ENCODE measurements at places on chromosomes 2 and 18. TPM values are rescaled to one million over a fixed set of nuclear protein-coding genes. Genes with fewer than 3 reads are reported as not detected.

The LYPD1 gene
- not detected for total RNA-seq

The XIRP2 gene
- total RNA-seq = 0.04 TPM

The DDX1 gene
- 130 TPM for total RNA-seq

The REG1A gene
- total RNA-seq = not detected

The DPP10 gene
- 0.84 TPM for total RNA-seq

The GREB1 gene
- total RNA-seq = 61.2 TPM

The BOK gene
- total RNA-seq = 30.2 TPM

The MDH1B gene
- 0.86 TPM for total RNA-seq

The DNAJC5G gene
- not detected for total RNA-seq

The GULP1 gene
- not detected for total RNA-seq

DNA sequence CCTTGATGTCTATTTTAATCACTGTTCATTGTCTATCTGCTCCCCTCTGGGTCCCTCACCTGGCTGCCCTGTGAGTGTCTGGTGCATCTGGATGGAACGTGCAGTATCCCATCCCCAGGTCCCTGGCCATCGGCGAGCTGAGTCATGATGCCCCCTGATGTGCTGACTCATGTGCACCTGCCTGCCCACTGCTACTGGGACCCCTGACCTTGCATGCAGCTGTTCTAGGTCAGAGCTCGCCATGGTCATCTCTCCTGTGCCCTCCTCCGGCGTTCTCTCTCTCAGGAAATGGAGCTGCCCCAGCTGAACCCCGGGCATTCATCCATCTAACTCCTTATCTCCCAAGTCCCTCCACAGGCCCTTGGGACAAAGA lies 516.2 kb upstream of the HS6ST1 start:
- H3K4me1 ChIP-seq = no peaks in the 10 kb centered on the region
- peaks cover 2% of the 10 kb centered on the region for H3K27me3 ChIP-seq
- no peak overlapping the region for H3K4me3 ChIP-seq
- H3K27ac ChIP-seq = no peak overlapping the region

DNA sequence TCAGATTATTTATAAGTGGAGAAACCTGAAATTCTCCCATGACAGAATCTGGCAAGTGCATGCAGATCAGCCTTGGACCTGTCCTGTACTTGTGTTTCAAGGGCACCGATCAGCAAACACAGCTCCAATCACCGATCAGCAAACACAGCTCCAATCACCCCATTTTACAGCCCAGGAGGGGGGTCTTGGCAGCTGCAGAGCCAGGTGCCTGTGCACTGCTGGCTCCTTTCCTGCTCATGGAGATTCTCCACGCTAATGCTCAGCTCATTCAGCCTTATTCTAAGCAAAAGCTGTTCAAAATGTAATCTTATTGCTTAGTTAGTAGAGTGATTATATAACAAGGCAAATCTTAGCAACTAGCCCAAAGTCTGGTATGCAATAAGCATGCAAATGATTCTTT lies 623.1 kb upstream of the HS6ST1 start:
- H3K36me3 ChIP-seq = no peaks in the 10 kb centered on the region
- H3K4me3 ChIP-seq = no peak overlapping the region
- H3K27me3 ChIP-seq = no peaks in the 10 kb centered on the region
- H3K27ac ChIP-seq = no peak overlapping the region
- DNase-seq = no peak

DNA sequence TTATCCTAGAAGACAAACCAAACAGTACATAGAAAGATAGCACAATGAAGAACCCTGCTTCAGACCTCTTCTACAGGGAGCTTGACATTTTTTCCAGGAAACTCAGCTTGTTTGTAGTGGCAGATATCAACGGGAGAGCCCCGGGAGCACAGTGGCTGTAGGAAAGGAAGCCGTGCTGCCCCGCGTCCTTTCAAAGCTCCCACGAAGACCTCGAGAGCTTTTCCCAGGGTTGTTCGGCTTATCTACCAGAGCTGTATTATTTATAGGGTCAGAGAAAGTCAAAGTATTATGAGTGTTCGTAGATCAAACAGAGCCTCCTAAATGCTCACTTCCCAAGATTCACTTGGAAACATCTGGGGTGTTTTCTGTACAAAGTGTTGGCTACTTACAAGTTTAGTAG lies 167.1 kb upstream of the COPS8 start:
- no peak overlapping the region for H3K4me3 ChIP-seq
- H3K4me1 ChIP-seq = no peaks in the 10 kb centered on the region
- H3K27me3 ChIP-seq = no peaks in the 10 kb centered on the region
- no peak overlapping the region for H3K27ac ChIP-seq
- no peak for DNase-seq

DNA sequence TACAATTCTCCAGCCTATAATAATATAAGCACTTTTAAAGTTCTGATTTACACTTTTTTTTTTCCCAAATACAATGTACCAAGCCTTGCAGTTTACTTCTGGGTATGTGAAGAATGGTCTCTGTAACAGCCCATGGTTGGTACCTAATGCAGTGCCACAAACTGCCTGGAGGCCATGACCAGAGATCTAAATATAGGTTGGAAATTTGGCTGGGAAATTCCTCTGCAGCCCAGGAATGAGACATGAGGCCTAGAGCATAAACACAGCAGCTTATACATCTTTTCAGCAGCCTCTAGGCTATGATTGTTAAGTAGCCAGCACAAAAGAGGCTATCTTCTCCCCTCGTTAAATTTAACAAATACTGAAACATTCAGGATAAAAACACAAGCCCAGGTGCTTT lies 432.0 kb upstream of the FAM98A start:
- no peak overlapping the region for H3K4me3 ChIP-seq
- DNase-seq = no peak
- no peaks in the 10 kb centered on the region for H3K4me1 ChIP-seq
- H3K27ac ChIP-seq = no peak overlapping the region

DNA sequence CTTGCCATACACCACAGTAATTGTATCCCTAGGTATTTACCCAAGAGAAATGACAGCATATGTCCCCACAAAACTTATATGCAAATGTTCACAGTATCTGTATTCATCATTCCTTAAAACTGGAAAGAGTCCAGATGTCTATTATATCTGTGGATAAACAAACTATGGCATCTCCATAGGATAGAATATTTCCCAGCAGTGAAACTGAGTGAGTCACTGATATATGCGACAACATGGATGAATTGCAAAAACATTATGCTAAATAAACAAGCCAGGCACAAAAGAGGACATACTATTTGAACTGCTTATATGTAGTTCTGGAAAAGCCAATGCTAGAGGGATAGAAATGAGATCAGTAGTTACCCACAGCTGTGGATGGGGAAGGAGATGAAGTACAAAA lies 359.4 kb upstream of the DSEL start:
- DNase-seq = no peak
- H3K36me3 ChIP-seq = no peaks in the 10 kb centered on the region
- H3K27ac ChIP-seq = no peak overlapping the region

DNA sequence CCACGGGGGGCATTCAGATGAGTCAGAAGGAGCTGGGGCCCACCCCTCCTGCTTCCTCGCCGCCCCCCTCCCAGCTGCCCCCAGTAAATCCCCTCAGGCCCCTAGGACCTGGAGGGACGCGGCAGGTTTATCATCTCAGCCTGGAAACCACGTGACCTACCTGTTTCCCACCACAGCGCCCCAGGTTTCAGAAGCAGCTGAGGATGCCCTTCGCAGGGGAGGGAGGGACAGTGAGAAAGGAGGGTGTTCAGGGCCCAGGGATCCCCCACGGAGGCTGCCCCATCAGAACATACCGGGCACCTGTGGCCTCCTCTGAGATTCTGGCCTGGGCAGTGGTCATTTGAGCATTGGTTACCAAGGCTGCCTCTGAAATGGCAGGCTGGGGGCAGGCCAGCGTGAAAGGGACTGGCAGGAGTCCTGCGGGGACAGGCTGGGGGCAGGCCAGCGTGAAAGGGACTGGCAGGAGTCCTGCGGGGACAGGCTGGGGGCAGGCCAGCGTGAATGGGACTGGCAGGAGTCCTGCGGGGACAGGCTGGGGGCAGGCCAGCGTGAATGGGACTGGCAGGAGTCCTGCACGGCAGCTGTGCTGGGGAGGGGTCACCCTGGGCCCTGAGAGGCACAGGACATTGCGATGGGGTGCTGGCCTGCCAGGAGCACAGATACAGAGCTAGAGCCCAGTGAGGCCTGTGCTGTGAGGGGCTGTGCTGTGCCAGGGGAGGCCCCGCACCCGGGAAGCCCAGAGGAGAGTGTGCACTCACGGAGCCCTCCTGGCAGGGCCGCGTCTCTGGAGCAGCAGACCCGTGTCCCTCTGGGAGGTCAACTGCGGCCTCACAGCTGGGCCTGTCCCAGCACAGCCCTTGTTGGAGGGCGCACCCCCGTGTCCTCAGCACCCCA lies 1.6 kb downstream of the NEU4 start:
- peak overlapping the region; percentile 84 for H3K27ac ChIP-seq
- no peak for DNase-seq
- no peaks in the 10 kb centered on the region for H3K27me3 ChIP-seq
- H3K4me3 ChIP-seq = peak overlapping the region; percentile 85
- peaks cover 6% of the 10 kb centered on the region for H3K36me3 ChIP-seq
- H3K4me1 ChIP-seq = peaks cover 36% of the 10 kb centered on the region

DNA sequence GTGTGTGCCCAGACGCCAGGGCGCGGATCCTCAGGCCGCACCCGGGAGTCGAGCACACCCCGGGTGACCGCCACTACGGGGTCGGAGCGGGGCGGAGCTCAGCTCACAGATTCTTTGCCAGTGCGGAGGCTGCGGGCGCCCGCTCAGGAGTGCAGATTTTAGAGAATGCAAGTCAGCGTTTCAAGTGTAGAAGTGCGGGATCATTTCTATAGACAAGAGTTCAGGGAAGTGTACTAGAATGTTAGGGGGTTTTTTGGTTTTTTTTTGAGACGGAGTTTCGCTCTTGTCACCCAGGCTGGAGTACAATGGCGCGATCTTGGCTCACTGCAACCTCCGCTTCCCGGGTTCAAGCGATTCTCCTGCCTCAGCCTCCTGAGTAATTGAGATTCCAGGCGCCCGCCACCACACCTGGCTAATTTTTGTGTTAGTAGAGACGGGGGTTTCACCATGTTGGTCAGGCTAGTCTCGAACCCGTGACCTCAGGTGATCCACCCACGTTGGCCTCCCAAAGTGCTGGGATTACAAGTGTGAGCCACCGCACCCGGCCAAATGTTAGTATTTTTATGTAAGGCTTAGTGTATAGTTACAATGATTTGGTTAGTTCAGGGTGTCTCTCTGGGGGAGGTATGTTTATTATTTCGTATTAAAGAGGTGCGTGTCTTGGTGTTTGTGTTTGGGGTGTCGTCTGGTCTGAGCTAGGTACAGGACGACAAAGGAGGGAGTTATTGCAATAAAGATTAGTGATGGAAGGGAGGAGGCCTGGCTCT lies 619 bp upstream of the FAM168B start:
- H3K36me3 ChIP-seq = no peaks in the 10 kb centered on the region
- H3K4me1 ChIP-seq = peaks cover 36% of the 10 kb centered on the region
- H3K4me3 ChIP-seq = peak overlapping the region; percentile 90
- no peaks in the 10 kb centered on the region for H3K27me3 ChIP-seq
- peak overlapping the region; percentile 97 for H3K27ac ChIP-seq
- peak; percentile 63 for DNase-seq

DNA sequence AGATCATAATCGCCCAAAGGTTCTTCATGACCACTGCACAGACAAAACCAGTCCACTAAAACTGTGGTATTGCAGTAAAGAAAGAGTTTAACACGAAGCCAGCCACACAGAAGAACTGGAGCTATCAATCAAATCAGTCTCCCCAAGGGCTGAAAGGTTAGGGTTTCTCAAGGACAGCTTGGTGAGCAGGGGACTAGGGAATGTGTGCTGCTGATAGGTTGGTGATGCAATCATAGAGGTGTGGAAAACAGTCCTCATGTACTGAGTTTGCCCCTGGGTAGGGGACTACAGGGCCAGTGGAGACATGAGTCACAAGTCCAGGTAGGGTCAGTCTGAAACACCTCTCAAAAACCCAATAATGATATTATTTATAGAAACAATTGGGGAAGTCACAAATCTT lies 27.3 kb upstream of the FEZ2 start:
- no peak overlapping the region for H3K4me3 ChIP-seq
- H3K36me3 ChIP-seq = no peaks in the 10 kb centered on the region
- no peaks in the 10 kb centered on the region for H3K4me1 ChIP-seq
- no peak overlapping the region for H3K27ac ChIP-seq
- 0 out of 2 replicates have a peak, but pooled peaks cover 1% of the 10 kb centered on the region for H3K27me3 ChIP-seq
- no peak for DNase-seq

- H3K4me1 ChIP-seq = peaks cover 100% of the 10 kb centered on the region
- H3K4me3 ChIP-seq = peak overlapping the region; percentile 9
- peak overlapping the region; percentile 98 for H3K27ac ChIP-seq
Observed at GRCh38 chr2:42192652-42193566, 23.8 kb downstream of the EML4 start.

- H3K27ac ChIP-seq = no peak overlapping the region
- no peak for DNase-seq
- no peaks in the 10 kb centered on the region for H3K36me3 ChIP-seq
- no peaks in the 10 kb centered on the region for H3K4me1 ChIP-seq
- no peak overlapping the region for H3K4me3 ChIP-seq
Observed at GRCh38 chr2:71538241-71538640, 84.9 kb downstream of the DYSF start.

- no peaks in the 10 kb centered on the region for H3K27me3 ChIP-seq
- DNase-seq = no peak
- no peak overlapping the region for H3K27ac ChIP-seq
Observed at GRCh38 chr2:164145093-164145987, 409.5 kb upstream of the FIGN start.

- no peaks in the 10 kb centered on the region for H3K4me1 ChIP-seq
- no peaks in the 10 kb centered on the region for H3K27me3 ChIP-seq
- H3K36me3 ChIP-seq = no peaks in the 10 kb centered on the region
- H3K27ac ChIP-seq = no peak overlapping the region
Observed at GRCh38 chr2:154934213-154934612, 235.7 kb downstream of the KCNJ3 start.

DNA sequence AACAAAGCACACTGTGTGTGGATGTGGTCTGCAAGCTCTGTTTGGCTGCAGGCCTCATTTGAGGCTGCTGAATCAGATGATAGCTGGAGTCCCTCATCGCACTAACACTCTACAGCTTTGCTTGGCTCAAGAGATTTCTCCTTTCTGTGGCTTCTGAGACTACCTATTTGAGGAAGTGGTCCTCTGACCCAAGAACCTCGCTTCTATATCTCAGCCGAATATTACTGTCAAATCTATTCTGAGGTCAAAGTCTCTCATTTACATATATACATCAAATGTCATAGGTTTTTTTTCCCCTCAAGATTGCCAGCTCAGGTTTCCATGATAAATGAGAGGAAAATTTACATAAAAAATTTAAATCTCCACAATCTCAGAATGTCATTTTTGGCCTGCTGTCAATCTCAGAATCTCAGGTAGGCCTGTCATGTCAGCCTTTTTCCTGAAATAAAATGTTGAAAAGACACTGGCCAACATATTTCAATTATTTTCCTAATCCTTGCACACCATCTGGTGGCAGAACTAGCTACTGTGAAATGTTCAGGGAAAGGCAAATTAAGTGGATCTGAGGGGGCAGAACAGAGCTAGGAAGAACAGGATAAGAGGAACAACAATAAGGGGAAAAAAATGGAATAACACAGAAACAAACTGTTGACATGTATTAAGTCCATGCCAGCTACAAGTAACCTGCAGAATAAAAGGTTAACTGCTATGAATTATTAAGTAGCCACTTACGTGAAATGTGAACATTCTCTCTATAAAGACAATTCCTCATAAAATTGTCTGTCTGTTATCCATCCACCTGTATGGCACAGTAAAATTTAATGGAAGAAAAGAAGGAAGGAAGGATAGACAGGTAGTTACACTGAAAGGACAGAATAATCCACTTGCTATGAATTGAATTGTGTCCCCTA lies 39.3 kb downstream of the AP1S3 start:
- no peak overlapping the region for H3K27ac ChIP-seq
- H3K4me3 ChIP-seq = no peak overlapping the region
- DNase-seq = peak; percentile 59
- H3K36me3 ChIP-seq = no peaks in the 10 kb centered on the region
- no peaks in the 10 kb centered on the region for H3K27me3 ChIP-seq
- peaks cover 11% of the 10 kb centered on the region for H3K4me1 ChIP-seq
